ENCODE measurements at places on chromosomes 3 and 15. TPM values are rescaled to one million over a fixed set of nuclear protein-coding genes. Genes with fewer than 3 reads are reported as not detected.

DNA sequence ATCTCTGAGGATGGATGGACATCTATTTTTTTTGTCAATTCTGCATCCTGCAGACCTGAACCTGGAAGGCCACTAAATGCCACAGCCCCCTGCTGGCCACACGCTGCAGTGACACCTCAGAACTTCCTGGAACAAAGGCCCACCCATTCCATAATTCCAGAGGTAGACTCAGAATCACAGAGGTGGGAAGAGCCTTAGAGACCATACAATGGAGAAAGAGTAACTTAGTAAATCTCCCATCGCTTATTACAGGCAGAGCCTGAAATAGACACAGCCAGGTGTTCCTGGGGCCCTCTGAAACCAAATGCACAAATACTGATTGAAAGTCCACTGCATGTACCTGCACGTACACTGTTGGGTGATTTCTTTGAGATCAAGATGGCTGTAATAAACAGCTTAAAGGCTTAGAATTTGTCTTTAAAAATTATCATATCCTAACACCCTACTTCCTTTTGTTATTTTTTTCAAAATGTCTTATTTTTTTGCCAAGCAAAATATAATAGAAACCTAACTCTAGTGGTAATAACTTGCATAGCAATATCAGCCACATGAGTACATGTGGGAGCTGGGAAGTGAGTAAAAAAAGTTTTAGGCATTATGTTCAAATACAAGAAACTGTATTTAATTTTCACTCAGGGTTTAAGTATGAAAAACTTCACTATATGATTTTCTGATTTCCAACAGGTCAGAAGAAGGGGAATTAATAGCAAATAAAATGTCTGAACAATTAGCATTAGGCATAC lies 62.7 kb downstream of the EOMES start:
- H3K27me3 ChIP-seq: no peaks in the 10 kb centered on the region
- H3K4me3 ChIP-seq: no peak overlapping the region
- H3K27ac ChIP-seq: no peak overlapping the region
- peaks cover 3% of the 10 kb centered on the region for H3K4me1 ChIP-seq
- DNase-seq: peak; percentile 22
- H3K36me3 ChIP-seq: no peaks in the 10 kb centered on the region

- no peak overlapping the region for H3K4me3 ChIP-seq
- no peak for DNase-seq
- no peaks in the 10 kb centered on the region for H3K4me1 ChIP-seq
Measured at GRCh38 chr15:83980637-83981036, 254.9 kb upstream of the GOLGA6L4 start.

- H3K36me3 ChIP-seq: no peaks in the 10 kb centered on the region
- no peak for DNase-seq
- peaks cover 5% of the 10 kb centered on the region for H3K4me1 ChIP-seq
- no peaks in the 10 kb centered on the region for H3K27me3 ChIP-seq
- peak overlapping the region; percentile 31 for H3K4me3 ChIP-seq
- H3K27ac ChIP-seq: peak overlapping the region; percentile 36
Measured at GRCh38 chr3:100209948-100210771, 50.6 kb upstream of the TBC1D23 start.

DNA sequence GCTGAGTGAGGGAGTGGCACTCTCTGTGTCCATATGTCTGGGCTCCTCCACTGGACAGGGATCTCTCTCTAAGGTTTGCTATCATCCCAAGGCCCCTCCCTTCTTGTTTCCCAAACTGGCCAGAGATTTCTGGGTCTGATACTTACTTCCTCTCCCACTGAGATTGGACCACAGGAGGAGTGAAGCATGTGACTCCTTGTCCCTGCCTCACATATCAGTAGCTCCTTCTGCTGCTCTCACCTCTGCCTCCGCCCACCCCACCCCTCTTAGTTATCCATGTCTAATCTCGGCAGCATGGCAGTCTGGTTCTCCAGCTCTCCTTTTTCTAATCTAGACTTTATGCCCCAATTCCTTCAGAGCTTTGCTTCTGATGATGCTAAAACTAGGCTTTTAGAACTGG lies 223.1 kb downstream of the RPLP1 start:
- no peak for DNase-seq
- H3K27ac ChIP-seq: no peak overlapping the region
- H3K27me3 ChIP-seq: no peaks in the 10 kb centered on the region

DNA sequence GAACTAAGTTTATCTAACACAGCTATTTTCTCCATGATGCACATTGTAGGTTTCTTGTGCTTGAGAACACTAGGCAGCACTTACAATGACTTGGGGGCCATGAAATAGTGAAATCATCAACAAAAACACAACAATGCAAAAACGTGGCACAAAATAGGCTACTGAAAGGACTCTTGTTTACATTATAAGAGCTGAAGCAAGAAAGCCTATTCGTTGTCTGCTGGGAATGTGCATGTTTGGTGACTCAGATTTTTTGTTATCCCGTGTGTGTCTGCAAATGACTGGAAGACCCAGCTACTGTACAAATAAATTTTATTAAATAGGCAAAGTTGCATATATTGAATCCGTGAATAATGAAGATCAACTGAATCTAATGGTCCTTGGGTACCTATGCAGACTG lies 85.0 kb downstream of the TCF12 start:
- H3K27me3 ChIP-seq: no peaks in the 10 kb centered on the region
- no peaks in the 10 kb centered on the region for H3K4me1 ChIP-seq
- H3K36me3 ChIP-seq: peaks cover 2% of the 10 kb centered on the region
- no peak for DNase-seq
- no peak overlapping the region for H3K27ac ChIP-seq

GRCh38 chr15:59721411-59721810 lies 32.3 kb upstream of the BNIP2 start:
- DNase-seq: no peak
- H3K27me3 ChIP-seq: no peaks in the 10 kb centered on the region
- no peak overlapping the region for H3K4me3 ChIP-seq
- H3K4me1 ChIP-seq: no peaks in the 10 kb centered on the region
- H3K27ac ChIP-seq: no peak overlapping the region
- no peaks in the 10 kb centered on the region for H3K36me3 ChIP-seq

DNA sequence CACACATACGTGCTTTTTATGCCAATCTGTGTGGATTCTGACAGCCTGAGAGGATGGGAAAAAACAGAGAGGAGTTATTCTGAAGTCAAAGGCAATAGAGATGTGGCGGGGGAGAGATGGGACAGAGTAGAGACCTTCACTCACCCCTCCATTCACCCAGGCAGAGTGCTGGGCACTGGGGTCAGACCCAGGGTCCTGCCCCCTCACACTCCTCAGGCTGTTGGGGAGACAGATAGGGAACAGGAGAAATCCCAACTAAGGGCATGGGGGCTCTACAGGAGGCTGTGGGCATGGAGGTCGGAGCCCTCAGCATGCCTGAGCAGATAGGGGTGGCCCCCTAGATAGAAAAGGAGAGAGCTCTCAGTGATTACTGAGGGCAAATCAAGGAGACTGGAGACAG lies 30.3 kb downstream of the SLC22A14 start:
- DNase-seq: no peak
- H3K4me1 ChIP-seq: no peaks in the 10 kb centered on the region
- no peaks in the 10 kb centered on the region for H3K27me3 ChIP-seq
- H3K36me3 ChIP-seq: no peaks in the 10 kb centered on the region
- H3K4me3 ChIP-seq: no peak overlapping the region
- no peak overlapping the region for H3K27ac ChIP-seq

- H3K27ac ChIP-seq: no peak overlapping the region
- no peaks in the 10 kb centered on the region for H3K27me3 ChIP-seq
- H3K4me3 ChIP-seq: no peak overlapping the region
Measured at GRCh38 chr3:99877031-99877579, 59.4 kb downstream of the CMSS1 start.

DNA sequence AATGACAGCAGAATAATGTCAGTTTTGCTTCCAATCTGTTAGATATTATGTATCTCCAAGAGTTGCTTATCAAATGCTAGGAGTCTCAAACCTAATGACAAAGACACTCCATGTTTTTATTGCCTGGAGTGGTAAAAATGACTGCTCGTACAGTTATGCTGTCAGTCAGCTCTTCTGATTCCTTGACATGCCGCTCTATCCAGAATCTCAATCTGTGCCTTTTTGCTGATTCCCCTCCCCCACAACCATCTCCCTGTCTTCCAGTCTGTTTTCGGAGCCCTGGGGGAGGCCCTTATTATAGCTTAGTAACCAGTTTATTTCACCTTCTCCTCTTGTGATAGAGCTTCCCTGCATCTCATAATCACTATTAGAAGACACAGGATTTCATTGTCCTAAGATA lies 2.6 kb downstream of the MKRN2 start:
- H3K27me3 ChIP-seq: peaks cover 13% of the 10 kb centered on the region
- H3K4me3 ChIP-seq: no peak overlapping the region
- H3K27ac ChIP-seq: no peak overlapping the region
- no peaks in the 10 kb centered on the region for H3K36me3 ChIP-seq

DNA sequence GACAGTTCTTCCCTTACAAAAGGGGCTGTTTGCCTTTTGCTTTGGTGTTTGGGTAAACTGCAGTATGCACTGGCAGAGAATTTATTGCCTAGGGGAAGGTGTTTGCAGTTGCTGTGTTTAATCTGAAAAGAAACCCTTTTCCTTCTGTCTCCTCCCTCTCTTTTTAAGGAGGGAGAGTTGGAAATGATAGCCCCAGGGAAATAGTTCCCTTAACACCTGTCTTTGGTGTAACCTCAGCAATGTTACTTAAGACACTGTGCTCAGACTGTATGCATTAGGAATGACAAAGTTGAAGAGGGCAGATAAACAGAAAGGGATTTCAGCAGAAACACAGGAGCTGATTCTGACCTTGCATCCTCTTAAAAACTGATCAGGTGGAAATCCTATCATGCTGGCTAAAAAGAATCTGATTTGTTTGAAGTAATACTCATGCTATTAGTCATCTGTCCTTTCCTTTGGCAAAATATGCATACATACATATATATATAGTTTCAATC lies 125.4 kb downstream of the TP63 start:
- no peak overlapping the region for H3K4me3 ChIP-seq
- H3K4me1 ChIP-seq: no peaks in the 10 kb centered on the region
- H3K27ac ChIP-seq: no peak overlapping the region

DNA sequence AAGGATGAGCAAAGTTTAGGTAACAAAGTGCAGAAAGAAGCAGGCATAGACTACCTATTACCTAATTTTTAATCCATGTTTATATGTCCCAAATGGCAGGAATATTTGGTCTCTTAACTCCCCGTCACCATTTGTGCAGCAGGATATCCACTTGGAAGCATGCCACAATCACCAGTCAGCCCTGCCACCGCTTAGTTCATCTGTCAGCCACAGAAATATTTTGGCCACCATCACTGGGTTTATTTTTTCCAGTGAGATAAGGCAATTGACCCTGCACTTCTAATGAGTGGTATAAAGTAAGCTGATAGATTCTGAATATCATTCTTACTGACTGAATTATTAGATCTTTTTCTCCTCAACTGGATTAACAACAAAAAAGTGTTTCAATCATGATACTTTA lies 152.9 kb upstream of the SOX2 start:
- no peaks in the 10 kb centered on the region for H3K27me3 ChIP-seq
- no peak overlapping the region for H3K27ac ChIP-seq
- no peaks in the 10 kb centered on the region for H3K36me3 ChIP-seq

- DNase-seq: no peak
- H3K27ac ChIP-seq: no peak overlapping the region
- H3K36me3 ChIP-seq: peaks cover 92% of the 10 kb centered on the region
- no peaks in the 10 kb centered on the region for H3K27me3 ChIP-seq
- H3K4me3 ChIP-seq: no peak overlapping the region
- H3K4me1 ChIP-seq: peaks cover 78% of the 10 kb centered on the region
Measured at GRCh38 chr3:45965253-45965652, 22.0 kb downstream of the CXCR6 start.

DNA sequence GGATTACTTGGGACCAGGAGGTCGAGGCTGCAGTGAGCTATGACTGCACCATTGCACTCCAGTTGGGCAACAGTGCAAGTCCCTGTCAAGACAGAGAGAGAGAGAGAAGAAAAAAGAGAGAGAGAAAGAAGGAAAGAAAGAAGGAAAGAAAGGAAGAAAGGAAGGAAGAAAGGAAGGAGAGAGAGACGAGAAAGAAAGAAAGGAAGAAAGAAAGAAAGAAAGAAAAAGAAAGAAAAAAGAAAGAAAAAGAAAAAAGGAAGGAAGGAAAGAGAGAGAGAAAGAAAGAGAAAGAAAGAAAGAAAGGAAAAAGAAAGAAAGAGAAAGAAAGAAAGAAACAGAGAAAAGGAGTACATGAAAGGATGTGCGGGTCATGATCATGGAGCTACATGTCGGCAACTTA lies 80.2 kb downstream of the ATP13A4 start:
- no peak for DNase-seq
- no peaks in the 10 kb centered on the region for H3K4me1 ChIP-seq
- H3K4me3 ChIP-seq: no peak overlapping the region
- H3K36me3 ChIP-seq: no peaks in the 10 kb centered on the region

DNA sequence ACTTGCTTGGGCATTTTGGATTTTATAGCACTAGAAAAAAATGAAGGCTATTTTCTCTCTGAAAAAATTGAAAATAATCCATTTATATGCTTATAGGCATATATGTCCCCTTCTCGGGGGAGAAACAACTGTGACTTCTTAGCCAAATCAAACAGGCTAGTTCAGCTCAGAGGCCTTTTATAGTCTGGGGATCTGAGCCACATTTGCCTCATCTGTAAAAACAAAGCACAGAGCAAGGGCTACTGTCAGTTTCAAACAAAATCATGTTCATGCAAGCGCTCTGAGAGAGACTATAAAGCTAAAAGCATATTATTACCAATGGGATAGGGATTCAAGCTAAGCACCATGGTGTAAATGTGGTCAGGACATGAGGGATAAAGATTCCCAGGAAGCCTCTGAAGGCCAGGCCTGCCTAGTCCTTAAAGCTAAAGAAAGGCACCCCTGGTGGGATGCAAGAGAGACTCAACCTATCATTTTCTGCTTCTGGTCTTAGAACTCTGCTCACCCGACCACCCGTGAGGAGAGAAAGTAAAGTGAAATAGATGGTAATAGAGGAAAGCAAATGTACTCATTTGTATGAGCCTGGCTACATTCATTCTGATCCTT lies 51.0 kb upstream of the IL12A start:
- peaks cover 5% of the 10 kb centered on the region for H3K27me3 ChIP-seq
- no peaks in the 10 kb centered on the region for H3K36me3 ChIP-seq
- DNase-seq: no peak
- no peak overlapping the region for H3K27ac ChIP-seq
- H3K4me1 ChIP-seq: peaks cover 3% of the 10 kb centered on the region
- H3K4me3 ChIP-seq: no peak overlapping the region

DNA sequence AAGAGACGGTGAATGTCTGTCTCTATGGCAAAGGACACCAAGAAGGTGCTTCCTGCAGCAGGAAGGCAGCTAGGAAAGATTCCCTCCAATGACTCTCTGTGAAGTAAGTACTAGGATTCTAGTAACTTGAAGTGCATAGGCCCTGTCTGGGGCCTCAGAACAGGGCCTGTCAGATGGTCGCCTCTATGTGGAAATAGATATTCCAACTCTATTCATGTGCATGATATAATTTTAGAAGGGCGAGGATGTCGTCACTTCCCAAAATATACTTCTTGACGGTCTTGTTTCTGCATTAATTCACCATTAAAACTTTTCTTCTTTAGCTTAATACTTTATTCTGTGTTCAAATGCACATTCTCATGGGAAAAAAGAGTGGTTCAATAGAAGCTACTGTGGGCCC lies 167.0 kb downstream of the TLE3 start:
- H3K27ac ChIP-seq: no peak overlapping the region
- no peaks in the 10 kb centered on the region for H3K27me3 ChIP-seq
- H3K36me3 ChIP-seq: no peaks in the 10 kb centered on the region
- H3K4me1 ChIP-seq: no peaks in the 10 kb centered on the region

GRCh38 chr3:149401212-149401925 lies 23.9 kb upstream of the TM4SF1 start:
- no peak overlapping the region for H3K4me3 ChIP-seq
- H3K36me3 ChIP-seq: no peaks in the 10 kb centered on the region
- peaks cover 4% of the 10 kb centered on the region for H3K27me3 ChIP-seq
- DNase-seq: no peak
- H3K4me1 ChIP-seq: no peaks in the 10 kb centered on the region
- H3K27ac ChIP-seq: no peak overlapping the region

The GNAT1 gene
- total RNA-seq: 0.28 TPM

The ZNF80 gene
- total RNA-seq: 0.16 TPM

All from CD4-positive, alpha-beta T cell (primary cell).